ENCODE measurements at places on chromosomes 4 and X.
A peak's percentile ranks its signal among the peaks of the same experiment; 100 is the strongest.

GRCh38 chr4:42768125-42768748 is 111.3 kb upstream of the ATP8A1 start:
- no peak for DNase-seq

DNA sequence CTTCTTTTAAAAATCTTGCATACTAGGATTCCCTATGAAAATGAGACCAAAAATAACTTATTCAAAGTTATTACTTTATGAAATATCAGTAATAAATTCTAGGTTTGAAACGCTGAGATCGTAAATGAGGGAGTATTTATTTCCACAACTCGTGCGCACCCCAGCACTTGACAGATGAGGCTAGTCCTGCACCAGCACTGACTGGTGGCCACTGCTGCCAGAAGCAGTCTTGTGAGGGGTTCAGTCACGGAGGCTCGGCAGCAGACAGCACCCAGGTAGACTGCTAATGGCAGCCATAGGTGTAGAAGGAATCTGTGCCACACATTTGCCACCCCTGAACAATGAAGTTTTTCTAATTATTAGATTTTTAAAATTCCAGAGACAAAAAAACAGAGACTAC is 248.7 kb downstream of the CAMK2D start:
- no peak for DNase-seq

DNA sequence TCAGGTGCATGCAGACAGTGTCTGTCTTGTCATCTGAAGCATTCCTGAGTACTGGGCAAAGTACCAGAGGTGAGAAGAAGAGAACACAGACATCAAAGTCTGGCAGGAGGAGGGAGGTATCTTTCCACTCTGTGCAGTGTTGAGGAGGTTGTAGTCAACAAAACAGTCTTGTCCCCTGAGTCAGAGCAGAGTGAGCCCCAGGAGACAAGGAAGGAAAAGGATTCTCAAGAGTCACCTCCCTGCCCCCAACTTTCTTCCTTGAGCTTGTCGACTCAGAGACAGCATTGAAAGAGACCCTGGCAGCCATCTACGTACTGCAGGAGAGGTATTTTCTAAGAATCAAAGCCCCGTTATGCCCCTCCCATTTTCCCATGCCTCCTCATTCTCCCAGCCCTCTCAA is 4.4 kb upstream of the SRPX start:
- DNase-seq = peak; percentile 64

DNA sequence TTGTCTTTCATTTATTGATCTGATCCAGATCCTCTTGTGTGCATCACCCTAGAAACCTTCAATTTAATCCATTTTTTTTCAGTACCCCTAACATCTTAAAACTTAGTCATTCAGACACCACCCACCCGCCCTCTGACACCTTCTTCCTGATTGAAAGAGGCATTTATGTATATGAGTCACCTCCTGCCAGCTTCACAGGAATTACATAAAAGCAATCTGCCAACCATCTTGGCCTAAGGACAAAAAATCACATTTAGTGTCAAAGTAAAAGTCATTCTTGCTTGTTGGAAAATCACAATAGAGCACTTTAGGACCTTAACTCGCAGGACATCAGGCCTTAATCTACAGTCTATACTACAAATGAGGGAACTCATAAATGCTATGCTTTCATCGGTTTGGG is 52.1 kb downstream of the NDST3 start:
- peak; percentile 45 for DNase-seq

DNA sequence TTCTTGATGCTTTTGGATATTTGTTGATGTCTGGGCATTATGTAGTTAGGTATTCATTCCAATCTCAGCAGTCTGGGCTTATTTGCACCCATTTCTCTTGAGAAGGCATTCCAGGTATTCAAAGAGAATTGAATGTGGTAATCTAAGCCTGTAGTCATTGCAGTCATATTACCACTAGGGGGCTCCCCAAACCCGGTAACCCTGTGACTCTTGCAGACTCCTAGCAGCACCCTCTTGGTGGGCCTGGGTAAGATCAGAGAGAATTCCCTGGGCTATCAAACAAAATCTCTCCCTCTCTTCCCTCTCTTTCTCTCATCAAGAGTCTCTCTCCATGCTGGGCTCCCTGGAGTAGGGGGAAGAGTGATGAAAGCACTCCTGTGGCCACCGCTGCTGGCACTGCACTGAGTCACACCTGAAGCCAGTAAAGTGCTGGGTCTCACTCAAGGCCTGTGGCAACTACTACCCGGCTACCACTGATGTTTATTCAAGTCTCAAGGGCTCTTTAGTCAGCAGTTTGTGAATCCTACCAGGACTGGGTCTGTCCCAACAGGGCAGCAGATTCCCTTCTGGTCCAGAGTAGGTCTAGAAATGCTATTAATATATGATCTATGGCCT is 187.7 kb upstream of the NUDT10 start:
- peak; percentile 38 for DNase-seq

GRCh38 chrX:147077472-147077871 is 262.9 kb upstream of the CXorf51A start:
- no peak for DNase-seq

DNA sequence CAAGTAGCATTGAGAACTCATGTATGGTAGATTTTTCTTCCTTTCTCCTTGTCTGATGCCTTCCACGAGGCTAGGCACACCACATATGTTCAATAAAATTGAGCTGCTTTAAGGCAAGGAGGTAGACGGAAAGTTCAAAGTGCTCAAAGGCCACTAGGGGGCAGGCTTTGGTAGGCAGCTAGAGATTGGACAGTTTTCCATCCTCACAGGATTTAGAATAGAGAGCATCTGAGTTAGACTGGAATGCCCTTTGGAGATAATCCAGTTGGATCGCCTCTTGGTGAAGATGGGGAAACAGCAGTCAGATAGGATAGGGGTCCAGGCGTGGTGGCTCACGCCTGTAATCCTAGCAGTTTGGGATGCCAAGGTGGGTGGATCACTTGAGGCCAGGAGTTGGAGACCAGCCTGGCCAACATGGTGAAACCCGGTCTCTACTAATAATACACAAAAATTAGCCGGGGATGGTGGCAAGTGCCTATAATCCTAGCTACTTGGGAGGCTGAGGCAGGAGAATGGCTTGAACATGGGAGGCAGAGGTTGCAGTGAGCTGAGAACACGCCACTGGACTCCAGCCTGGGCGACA is 30.4 kb downstream of the ELF4 start:
- DNase-seq = peak; percentile 75

DNA sequence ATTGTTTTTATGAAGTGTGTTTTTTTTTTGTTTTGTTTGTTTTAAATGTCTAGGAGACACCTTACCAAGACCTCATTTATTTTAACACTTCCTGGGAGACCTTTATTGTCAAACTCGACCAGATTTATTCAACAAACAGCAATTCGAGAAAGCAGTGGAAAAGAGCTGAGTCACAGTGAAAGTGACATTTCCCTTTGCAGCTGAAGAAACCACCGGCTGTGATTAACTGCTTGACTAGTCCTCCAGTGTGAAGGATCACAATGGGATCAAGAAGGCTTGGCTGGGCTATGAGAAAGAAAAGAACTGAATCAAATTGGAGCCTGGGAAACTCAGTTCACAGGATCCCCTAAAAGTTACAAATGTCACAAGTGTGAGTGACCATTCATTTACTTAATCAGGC is 11.9 kb upstream of the ADH7 start:
- peak; percentile 49 for DNase-seq

DNA sequence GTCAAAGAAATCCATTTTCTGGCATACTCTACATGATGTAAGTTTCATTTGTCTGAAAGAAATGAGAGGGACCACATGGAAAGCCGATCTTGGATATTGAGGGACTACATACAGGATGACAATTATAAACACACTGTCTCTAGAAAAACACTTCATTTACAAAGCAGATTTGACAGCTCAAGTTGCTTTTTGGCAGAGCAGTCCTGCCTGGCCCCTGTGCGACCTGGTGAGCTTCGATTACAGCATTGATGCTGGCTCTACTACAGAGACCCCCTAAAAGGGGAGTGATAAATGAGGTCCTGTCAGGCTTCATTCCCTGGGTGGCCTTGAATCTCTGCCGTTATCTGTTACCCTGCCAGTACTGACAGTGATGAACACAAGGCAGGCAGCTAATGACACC is 215.2 kb upstream of the NOCT start:
- no peak for DNase-seq

- no peak for DNase-seq
Observed at GRCh38 chr4:73836373-73837279, at the start of gene CXCL6. Gene CXCL6 (plus strand): TSS chr4:73836678. CDS start chr4:73836751, 73 bp downstream.

DNA sequence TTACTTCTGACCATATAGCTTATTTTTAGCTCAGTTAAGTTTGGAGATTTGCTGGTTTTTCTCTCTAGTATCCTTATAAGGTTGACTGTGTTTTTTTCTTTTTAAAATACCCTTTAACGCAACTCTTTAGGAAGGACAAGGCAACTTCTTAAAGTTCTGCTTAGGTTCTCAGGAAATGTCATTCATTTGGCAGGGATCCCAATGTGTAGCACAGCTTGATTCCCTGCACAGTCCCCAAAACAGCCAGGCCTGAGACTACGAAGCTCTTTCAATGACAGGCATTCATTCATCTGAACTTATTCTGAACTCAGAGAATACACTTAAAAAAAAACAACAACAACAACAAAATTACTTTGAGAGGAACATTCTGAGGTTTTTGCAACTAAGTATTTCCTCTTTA is 1765.8 kb downstream of the PCDH7 start:
- DNase-seq = peak; percentile 15

GRCh38 chr4:67106861-67107460 is 438.3 kb downstream of the CENPC start:
- DNase-seq = no peak

GRCh38 chr4:2331519-2332200 is 69.8 kb upstream of the MXD4 start:
- no peak for DNase-seq

GRCh38 chr4:34950926-34951325 is 1293.4 kb downstream of the ARAP2 start:
- DNase-seq = peak; percentile 4

DNA sequence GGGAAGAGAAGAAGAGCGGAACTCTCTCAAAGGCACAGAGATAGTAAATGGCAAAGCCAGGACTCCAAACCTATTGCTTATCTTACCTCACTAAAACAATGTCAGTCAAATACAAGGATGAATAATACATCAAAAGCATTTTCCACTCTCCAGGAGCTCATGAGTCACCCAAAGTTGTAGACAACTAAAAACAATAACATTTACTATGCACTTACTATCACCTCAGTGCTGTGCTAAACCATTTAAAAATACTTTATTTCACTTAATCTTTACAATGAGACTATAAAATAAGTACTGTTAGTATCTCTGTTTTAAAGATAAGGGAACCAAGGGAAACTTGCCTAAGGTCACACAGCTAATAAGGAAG is 163.2 kb upstream of the SPANXC start:
- DNase-seq = peak; percentile 0

DNA sequence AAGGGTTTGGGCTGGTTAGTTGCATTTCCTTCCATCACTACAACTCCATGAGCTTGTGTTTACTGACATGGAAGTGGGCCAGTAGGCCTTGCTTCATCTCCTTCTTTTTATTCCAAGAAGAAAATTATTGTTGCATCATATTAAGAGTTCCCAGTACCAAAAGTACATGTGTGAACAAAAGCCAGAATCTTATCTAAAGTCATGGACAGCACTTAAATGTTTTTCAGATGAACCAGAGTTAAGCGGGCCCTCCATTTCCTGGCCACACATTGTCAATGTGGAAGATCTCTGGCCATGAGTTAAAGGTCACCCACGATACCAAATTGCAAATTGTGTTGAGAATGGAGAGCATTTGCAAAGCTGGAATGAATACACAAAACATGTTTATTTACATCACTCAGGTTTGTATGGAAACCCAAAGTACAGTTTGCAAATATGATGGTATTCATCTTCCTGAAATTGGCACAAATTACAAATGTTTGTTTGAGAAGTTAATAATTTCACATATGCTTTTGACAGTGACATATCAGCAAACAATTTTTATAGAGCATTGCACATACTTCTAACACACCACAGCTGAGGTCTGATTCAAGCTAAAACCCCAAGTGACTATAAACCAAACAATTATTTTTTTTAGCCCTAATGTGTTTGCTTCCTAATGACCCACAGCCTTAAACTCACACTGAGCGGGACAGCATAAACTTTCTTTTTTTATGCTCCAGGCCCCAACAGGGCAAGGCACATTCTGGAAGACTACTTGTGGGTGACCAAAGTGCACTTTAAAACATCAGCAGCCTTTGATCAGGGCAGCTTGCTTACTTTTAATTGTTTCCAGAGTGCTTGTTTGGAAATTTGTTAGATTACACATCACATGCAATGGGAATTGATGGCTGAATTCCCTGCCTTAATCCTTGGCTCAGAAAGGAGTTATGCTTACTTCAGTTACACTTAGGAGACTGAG is 502.9 kb upstream of the SLIT2 start:
- peak; percentile 68 for DNase-seq

DNA sequence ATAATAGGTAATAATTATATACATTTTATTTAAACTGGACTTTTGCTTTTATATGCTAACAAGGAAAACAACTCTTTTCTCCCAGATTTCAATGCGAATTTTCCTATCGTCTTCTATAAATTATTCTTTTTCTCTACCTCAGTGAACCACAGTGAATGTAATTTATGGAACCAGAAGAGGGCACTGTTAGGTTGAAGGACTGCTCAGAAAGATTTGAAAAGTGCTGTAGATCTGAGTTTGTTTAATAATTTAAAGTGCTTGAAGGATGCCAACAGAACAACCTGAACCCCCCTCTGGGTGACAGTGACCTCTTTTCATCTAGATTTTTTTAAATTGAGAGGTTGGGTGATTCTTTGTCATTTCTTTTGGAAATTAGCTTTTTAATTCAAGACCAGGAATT is 54.9 kb downstream of the PHOX2B start:
- DNase-seq = peak; percentile 27

- DNase-seq = no peak
Observed at GRCh38 chrX:15906041-15906943, 51.7 kb upstream of the AP1S2 start.

DNA sequence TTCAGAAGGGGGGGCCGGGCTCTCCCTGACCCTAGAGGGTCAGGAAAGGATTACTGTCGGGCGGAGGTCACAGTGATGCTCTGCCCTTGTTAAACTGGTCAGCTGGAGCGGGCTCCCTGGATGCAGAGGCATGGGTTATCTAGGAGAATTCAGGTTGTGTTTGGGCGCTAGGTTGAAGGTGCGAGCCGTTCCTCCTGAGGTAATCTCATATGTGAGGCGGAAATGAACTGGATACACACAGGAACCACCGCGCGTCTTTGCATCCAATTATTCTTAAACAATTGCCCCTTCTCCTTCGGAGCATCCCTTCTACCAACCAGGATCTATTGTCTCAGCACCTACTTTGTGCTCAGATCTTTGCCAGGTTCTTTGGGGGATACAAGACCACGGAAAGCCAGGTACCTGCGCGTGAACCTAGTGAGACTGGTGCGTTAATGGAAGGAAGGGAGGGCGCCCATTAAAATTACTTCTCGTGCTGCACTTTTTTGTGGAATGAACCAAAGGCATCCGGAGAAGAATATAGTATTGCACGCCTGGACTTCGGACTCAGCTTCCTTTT is 28.4 kb downstream of the HAND2 start:
- DNase-seq = no peak

GRCh38 chrX:154040307-154040756 is 20.6 kb upstream of the IRAK1 start:
- peak; percentile 78 for DNase-seq

- DNase-seq = no peak
Observed at GRCh38 chr4:5456296-5456845, 252.0 kb downstream of the EVC2 start.

GRCh38 chr4:40614031-40614430 is 15.6 kb downstream of the RBM47 start:
- DNase-seq = no peak
